ENCODE measurements at places on chromosomes 2 and 18. TPM values are rescaled to one million over a fixed set of nuclear protein-coding genes. Genes with fewer than 3 reads are reported as not detected.
A peak's percentile ranks its signal among the peaks of the same experiment; 100 is the strongest.

DNA sequence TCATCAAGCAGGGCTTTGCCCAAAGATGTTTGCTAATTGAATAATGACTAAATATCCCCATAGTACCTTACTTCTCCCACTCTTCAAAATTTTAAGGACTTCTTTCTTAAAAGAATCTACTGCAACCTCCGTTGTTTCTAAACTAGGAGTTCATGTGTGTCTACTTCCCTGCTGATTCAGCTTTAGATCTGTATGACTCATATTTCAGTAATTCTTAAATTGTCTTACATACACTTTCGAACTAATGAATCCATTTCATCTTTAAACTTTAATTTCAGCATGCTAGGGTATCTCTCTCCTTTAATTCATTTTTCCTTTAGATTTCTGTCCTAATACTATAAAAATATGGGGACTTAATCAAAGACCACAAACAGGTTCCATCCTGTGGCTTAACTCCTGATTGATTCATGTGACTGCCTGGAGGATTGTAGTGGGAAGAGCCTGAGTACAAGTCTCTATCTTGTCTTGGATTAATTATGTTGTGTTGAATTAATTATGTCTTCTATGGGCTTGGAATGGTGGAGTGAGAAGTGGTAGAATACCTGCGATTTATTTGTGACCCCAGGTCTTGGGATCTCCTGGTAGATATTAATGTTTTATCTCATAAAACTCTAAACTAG lies 24.9 kb upstream of the COL5A2 start:
- no peak for DNase-seq

- DNase-seq: no peak
Observed at GRCh38 chr2:85439986-85440385, 21.5 kb downstream of the SH2D6 start.

DNA sequence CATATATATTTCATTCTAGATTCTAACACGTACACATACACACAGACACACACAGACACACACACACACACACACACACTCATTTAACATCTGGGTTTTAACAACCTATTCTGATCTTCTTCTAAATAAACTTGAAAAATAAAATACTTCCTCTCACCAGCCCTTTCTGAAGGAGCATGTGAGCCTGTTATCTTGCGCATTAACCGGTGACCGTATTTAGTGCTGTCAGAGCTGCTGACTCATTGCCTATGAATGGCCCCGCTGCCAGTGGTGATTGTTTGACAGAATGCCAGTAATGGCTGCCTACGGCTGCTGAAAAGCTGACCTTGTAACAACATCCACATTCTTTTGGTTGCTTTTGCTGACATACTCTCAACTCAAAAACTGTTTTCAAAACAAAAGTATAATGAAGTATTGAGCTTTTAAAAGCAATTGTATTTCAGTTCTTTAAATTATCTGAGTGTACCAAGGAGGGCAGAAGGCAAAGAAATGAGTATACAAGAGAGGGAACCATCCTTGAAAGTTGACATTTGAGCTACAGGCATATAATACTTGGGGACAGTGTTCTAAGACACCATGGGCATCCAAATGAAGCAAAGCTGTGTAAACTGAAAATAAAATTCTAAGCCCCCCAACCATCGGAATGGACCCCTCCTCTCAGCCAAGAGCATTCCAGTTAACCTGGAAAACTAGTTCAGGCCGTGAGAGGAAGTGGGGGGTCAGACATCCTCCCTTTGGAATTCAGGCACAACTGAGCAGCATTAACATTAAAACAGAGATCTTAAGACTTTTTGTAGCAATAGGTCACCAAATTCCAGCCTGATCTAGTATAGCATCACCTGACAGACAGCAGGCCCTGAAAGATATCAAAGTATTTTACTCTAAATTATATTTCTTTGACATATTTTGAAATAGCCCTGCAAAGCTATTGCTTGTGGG lies 50.2 kb upstream of the DTNA start:
- DNase-seq: peak; percentile 71

DNA sequence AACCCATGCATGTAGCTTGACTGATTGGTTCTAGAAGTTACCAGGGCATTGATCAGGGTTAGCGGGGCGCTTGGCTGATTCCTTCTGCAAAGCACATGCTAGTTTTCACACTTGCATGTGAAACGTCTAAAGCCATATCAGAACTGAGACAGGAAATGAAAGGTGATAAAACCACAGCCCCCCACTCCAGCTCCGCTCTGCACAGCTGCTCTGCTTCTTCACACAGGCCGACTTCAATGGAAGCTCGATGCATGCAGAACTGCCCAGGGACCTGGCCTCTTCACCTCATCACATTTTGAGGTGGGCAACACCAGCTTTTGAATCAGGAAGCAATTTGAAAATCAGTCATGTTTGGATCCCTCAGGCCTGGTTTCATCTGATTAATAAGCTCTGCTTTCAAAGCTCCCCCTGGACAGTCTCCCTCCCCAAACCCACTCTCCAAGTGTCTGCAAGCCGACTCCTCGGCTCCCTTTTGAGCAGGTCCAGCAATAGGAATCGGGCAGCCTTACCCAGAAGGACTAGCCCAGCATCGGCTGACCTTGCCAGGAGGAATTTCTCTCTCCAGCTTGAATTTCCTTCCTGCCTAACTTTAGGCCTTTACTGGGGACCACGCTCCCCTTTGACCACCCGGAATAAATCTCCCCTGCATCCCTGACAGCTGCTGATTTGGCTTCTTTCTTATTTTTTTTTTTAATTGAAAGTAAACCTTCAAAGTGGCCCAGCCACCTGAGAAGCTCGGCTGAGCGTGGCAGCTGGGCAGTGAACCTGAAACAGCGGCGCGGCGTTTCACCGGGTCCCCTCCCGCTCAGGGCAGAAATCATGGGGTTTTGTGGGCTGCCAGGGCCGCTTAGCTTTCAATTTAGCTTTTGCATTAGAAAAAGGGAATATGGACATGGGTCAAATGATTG lies 31.7 kb downstream of the HRH4 start:
- peak; percentile 74 for DNase-seq

GRCh38 chr2:82391386-82391785 lies 2067.7 kb downstream of the SUCLG1 start:
- DNase-seq: no peak

- DNase-seq: no peak
Observed at GRCh38 chr2:98465456-98466226, 21.0 kb downstream of the INPP4A start.

- DNase-seq: no peak
Observed at GRCh38 chr2:190714958-190715357, 66.1 kb downstream of the NAB1 start.

GRCh38 chr18:11847811-11848210 lies 3.4 kb upstream of the CHMP1B start:
- DNase-seq: no peak

GRCh38 chr2:161987311-161987710 lies 86.7 kb downstream of the DPP4 start:
- DNase-seq: no peak

DNA sequence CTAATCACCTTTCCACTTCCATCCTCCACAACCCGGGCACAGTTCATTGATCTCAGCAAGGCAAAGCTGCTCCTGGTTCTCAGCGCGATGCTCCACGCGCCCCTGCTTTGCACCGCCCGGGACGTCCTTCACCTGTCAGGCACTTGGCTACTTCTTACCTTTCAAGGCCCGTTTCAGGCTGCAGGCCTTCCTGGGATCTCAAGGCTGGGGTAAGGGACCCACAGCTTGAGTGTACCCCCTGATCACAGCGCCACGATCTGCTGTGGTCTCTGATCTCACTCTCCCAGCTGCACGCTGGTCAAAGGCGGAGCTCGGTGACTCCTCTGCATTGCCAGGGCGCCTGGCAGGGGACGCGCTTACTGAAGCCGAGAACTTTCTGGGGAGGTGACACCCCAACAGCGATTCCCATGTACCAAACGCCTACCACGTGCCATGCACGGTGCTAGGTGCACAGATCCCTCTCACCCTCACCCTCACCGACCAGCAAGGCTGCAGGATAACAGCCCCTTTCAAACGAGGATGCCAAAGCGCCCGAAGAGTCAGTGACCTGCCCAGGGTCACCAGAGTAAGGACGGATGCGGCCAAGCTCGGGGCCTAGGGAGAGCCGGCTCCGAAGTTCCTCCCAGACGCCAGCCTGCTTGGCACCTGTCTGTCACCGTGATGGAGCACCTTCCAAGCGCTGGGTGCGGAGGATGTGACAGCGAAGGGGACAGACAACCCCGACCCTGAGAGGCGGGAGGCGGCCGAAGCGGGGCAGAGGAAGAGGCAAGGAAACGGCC lies 818 bp downstream of the ITGB1BP1 start:
- no peak for DNase-seq

- DNase-seq: no peak
Observed at GRCh38 chr2:59654710-59655109, 898.7 kb downstream of the BCL11A start.

DNA sequence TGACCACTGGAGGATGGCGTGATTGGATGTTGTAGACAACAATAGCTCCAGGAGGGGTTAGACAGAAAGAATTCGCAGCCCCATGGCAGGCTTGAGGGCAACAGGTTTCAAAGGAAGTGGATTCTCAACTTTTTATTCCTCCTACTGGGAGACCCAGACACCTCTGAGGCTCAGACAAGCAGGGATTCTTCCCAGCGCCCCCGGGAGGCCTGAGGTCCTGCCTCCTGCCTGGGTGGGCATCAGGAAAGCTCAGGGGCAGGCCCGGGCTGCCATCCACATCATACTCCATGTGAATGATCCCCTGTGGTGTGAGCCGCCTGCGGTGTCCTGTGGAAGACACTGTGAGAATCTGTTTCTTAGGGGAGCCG lies 203.5 kb downstream of the CYP26B1 start:
- DNase-seq: no peak

DNA sequence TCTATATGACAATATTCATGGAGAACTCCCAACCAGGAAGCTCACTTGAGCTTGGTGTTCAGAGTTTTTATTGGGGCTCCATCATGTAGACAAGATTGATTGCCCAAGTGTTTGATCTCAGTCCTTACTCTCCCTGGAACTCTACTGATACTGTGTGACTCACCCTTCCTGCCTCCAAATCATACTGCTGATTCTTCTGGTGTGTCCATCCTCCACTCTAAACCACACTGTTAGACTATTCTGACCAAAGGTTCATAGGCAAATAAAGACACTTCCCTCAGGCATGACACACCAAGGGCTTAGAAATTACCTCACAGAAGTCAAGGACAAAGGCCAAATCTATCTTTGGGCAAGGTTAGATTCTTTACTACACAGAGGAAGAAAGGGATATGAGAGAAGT lies 107.9 kb upstream of the CDH20 start:
- DNase-seq: no peak

The KIF1A gene
- 14.0 TPM for polyA plus RNA-seq

The TTN gene
- polyA plus RNA-seq: 1.2 TPM

The VSNL1 gene
- 5.2 TPM for polyA plus RNA-seq

The ALPI gene
- polyA plus RNA-seq: 0.06 TPM

The TSPYL6 gene
- not detected for polyA plus RNA-seq

The BOLA3 gene
- polyA plus RNA-seq: 25.4 TPM
